ENCODE measurements at places on chromosomes 3 and 15. TPM values are rescaled to one million over a fixed set of nuclear protein-coding genes. Genes with fewer than 3 reads are reported as not detected.

The SLC28A1 gene
- 0.47 TPM for total RNA-seq

- H3K36me3 ChIP-seq = no peaks in the 10 kb centered on the region
- no peaks in the 10 kb centered on the region for H3K4me1 ChIP-seq
- no peak for DNase-seq
- no peak overlapping the region for H3K4me3 ChIP-seq
- no peak overlapping the region for H3K27ac ChIP-seq
- H3K27me3 ChIP-seq = no peaks in the 10 kb centered on the region
Observed at GRCh38 chr3:9172851-9173321, 76.6 kb downstream of the SRGAP3 start.

GRCh38 chr15:78207641-78208340 is 26.6 kb downstream of the ACSBG1 start:
- H3K27ac ChIP-seq = no peak overlapping the region
- no peaks in the 10 kb centered on the region for H3K36me3 ChIP-seq
- peaks cover 84% of the 10 kb centered on the region for H3K4me1 ChIP-seq
- no peak for DNase-seq
- no peak overlapping the region for H3K4me3 ChIP-seq
- H3K27me3 ChIP-seq = no peaks in the 10 kb centered on the region

- H3K27me3 ChIP-seq = no peaks in the 10 kb centered on the region
- peak; percentile 88 for DNase-seq
- peak overlapping the region; percentile 72 for H3K27ac ChIP-seq
- H3K4me3 ChIP-seq = no peak overlapping the region
- H3K4me1 ChIP-seq = peaks cover 92% of the 10 kb centered on the region
Observed at GRCh38 chr15:78065284-78065872, 12.1 kb downstream of the TBC1D2B start.

GRCh38 chr3:66394019-66394752 is 106.6 kb downstream of the LRIG1 start:
- no peaks in the 10 kb centered on the region for H3K27me3 ChIP-seq
- H3K4me1 ChIP-seq = peaks cover 51% of the 10 kb centered on the region
- no peaks in the 10 kb centered on the region for H3K36me3 ChIP-seq
- H3K4me3 ChIP-seq = no peak overlapping the region

DNA sequence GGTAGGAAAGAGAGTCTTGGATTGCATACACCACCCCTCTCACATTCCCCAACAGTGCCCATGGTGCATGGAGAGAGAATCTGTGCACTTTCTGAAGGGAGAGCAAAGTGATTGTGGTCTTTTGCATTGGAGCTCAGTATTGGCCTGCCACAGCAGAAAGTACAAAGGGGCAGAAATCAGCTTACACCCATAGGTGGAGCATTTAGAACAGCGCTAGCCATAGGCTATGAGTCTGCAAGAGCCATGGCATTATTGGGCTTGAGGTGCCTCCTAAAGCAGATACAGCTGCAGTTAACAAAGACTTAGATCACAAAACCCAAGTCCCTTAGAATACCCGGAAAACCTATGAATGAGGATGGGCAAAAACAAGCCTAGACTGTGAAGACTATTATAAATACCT is 21.8 kb downstream of the SI start:
- no peaks in the 10 kb centered on the region for H3K27me3 ChIP-seq
- no peak for DNase-seq
- no peaks in the 10 kb centered on the region for H3K36me3 ChIP-seq
- no peaks in the 10 kb centered on the region for H3K4me1 ChIP-seq
- no peak overlapping the region for H3K27ac ChIP-seq
- H3K4me3 ChIP-seq = no peak overlapping the region

- no peaks in the 10 kb centered on the region for H3K36me3 ChIP-seq
- H3K27me3 ChIP-seq = no peaks in the 10 kb centered on the region
- peak overlapping the region; percentile 68 for H3K27ac ChIP-seq
- H3K4me3 ChIP-seq = peak overlapping the region; percentile 26
- no peak for DNase-seq
Observed at GRCh38 chr15:42604894-42605744, 29.7 kb downstream of the STARD9 start.

Measured in gastrocnemius medialis (tissue), 4 donors.